ENCODE measurements at places on chromosomes 6 and 20.
A peak's percentile ranks its signal among the peaks of the same experiment; 100 is the strongest.

GRCh38 chr6:54710456-54710855, 136.1 kb upstream of the FAM83B start:
- no peak for DNase-seq

DNA sequence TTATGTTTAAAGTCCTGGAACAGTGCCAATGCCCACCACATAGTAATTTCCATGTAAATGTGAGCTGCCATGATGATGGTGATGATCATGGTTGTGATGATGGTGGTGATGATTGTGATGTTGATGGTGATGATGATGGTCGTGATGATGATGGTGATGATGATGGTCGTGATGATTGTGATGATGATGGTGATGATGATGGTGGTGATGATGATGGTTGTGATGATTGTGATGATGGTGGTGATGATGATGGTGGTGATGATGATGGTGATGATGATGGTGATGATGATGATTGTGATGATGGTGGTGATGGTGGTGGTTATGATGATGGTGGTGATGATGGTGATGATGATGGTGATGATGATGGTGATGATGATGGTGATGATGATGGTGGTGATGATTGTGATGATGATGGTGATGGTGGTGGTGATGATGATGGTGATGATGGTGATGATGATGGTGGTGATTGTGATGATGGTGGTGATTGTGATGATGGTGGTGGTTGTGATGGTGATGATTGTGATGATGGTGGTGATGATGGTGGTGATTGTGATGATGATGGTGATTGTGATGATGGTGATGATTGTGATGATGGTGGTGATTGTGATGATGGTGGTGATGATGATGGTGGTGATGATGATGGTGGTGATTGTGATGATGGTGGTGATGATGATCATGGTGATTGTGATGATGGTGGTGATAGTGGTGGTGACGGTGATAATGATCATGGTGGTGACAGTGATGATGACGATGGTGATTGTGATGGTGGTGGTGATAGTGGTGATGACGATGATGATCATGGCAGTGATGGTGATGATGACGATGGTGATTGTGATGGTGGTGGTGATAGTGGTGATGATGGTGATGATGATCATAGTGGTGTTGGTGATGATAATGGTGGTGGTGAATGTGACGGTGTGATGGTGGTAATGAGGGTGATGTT, 82.3 kb downstream of the PHACTR3 start:
- no peak for DNase-seq

DNA sequence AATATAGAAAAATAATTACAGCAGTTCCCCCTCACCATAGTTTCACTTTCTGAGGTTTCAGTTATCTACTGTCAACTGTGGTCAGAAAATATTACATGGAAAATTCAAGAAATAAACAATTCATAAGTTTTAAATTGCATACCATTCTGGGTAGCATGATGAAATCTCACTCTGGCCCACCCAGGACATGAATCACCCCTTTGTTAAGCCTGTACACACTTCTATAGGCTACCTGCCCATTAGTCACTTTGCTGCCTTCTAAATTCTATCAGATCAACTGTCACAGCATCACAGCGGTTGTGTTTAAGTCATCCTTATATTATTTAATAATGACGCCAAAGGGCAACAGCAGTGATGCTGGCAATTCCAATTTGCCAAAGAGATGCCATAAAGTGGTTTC, 140.3 kb upstream of the RUNX2 start:
- peak; percentile 43 for DNase-seq

DNA sequence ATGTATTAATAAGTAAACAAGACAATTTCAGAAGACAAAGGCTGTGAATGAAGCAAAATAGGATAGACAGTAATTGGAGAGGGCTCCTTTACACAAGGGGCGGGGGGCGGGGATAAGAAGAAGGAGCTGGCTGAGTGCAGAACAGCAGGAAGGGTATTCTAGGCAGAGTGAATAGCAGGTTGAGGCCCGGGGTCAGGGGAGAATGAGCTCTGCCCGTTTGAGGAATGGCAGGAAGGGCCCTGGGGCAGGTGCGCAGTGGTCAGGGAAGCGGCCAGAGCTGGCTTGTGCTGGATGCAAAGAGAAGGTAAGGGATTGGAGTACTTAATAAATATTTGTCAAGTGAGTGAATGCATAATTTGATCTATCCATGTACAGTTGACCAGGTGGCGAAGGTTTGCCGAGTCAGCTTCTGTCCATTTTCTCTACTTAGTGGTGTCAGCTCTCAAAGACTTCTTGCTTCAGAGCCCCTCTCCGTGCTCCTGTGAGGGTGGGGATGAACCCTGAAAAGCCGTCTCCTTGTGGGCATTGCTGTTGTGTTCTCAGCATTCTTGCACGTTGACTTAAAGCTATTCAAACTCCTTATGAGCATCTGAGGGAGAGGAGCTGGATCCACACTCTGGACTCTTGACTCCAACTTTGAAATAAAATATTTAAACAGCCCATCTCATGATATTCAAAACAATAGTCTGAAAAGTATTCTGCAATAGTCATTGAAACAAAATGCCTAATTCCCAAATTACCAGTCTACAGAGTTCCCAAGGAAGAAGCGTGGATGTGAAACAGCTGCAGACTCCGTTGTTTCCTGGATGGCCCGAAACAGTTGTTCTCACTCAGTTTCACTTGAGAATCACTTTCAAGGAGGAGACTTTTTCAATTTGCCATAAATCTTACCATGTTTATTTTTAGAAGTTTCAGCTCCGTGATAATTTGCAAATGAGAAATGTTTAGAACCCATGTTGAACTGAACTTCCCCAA, 105.1 kb downstream of the EDN3 start:
- DNase-seq = no peak

GRCh38 chr6:6829872-6830685, 241.6 kb downstream of the LY86 start:
- no peak for DNase-seq

DNA sequence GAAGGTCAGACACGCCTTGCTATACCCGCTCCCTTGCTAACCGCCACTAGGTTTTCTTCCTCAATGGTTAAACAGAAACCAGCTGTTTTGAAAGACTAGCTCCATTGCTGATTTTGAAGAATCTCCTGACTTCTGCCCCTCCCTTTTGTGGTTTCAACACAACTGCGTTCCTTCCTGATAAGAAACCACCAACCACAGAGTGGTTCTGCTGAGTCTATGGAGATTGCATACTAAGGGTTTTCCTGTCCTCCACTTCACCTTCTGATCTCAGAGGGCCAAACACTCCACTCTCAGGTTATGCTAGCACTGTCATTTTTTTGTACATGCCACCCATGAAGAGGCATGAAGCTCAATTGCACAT, 207.9 kb downstream of the MYLK4 start:
- peak; percentile 65 for DNase-seq

GRCh38 chr6:37033255-37033654, 27.8 kb downstream of the FGD2 start:
- DNase-seq = no peak

DNA sequence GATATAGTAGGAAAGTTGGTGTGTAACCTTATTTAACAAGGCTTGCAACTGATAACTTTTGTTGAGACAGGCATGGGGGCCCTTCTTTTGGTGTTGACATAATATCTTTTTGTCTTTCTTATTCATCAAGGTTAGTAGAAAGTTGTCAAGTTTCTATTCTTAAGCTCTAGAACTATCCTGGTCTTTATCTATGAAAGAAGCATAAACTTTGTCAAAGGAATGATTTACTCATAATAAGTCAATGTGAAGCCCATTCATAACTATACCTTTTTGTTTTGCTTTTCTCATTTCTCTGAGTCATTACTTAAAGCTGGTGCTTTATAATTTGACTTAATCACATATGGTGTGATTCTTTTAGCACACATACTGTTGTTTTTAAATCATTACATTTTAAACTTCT, 312.4 kb downstream of the UTRN start:
- no peak for DNase-seq

GRCh38 chr6:168277274-168277669, 42.3 kb downstream of the DACT2 start:
- no peak for DNase-seq

GRCh38 chr6:154500769-154501577, 9.5 kb downstream of the CNKSR3 start:
- DNase-seq = no peak

DNA sequence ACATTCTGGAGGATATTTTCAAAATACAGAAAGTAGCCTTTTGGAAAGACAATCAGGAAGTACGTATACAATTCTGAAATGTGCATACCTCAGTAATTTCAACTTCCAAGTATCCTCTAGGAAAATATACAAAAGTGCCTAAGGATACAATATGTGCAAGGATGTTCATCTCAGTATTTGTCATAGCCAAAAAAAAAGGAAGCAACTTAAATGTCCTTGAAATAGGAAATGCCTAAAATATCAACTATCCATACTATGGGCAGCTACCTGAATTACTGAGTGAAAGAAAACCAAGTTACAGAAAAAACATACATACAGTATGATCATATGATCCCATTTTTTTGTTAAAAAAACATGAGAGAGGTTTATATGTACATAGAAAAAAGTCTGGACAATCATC, 1.5 kb downstream of the PPIL1 start:
- no peak for DNase-seq

GRCh38 chr6:145423936-145424335, 311.4 kb downstream of the EPM2A start:
- DNase-seq = no peak

GRCh38 chr6:87082160-87082721, 12.7 kb downstream of the CGA start:
- no peak for DNase-seq

DNA sequence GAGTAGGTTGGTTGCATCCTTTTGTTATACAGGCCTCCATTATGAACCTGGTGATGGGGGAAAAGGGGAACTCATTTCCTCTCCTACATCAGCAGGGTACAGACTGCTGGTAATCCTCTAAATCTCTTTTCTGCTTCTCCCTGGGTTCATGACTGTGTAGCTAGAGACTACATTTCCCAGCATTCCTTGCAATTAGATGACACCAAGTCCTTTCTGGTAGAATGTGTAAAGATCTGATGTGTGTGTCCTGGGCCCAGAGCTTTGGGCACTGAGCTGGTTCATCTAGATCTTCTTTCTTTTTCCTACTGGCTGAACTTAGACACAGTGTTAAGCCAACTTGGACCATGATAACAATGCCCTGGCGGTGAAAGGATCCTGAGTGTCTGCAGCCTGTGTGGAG, 104.7 kb upstream of the IFNGR1 start:
- no peak for DNase-seq

DNA sequence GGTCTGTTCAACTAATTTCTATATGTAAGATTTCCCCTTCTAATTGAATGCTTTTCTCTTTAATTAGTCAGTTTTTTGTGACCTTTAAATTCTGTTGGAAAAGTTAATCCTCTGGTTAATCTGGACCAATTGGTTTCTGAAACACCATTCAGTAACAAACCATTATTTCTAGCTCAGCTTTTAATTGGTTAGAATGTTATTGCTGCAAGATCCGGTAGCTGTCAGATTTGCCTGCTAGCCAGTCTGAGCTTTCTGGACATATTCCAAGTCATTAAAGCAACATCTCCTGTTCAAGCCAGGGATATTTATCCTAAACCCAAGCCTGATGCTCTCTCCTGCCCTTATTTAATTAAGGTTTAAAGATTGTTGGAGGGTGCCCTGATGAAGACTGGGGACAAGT, 55.1 kb upstream of the FBXL4 start:
- DNase-seq = no peak

DNA sequence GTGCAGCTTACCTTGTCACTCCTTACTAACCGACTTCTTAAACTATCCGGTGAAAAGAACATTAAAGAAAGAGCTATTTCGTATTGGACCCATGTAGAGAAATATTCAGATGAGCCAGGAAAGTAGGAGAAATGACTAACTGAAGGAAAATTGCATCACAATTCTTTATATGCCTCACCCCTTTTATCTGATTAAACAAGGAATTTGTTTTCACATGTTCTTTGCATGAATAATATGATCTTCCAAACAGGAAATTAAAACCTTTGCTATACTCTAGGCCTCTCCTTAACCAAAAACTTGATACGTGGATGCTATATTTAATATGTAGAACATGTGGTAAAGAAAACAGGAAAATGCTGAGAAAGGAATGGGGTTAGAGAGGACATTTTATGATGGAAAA, 41.9 kb upstream of the LRRC1 start:
- DNase-seq = peak; percentile 41

DNA sequence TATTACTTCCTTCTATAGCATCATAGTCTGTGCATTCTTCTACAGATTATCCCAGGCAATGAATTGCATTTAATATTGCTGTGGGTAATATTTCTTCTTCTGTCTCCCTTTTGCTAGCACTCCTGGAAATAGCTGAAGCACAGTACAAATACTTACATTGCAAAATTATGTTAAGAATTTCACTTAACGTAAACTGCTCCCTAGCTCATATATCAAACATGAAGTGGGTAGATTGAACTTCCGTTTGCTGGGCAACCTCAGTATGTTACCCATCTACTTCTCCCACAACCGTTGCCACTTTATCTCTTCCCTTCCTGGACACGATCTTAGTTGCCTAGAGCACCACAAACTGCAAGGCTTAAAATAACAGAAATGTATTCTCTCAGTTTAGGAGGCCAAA, 963.3 kb downstream of the KIF16B start:
- no peak for DNase-seq

DNA sequence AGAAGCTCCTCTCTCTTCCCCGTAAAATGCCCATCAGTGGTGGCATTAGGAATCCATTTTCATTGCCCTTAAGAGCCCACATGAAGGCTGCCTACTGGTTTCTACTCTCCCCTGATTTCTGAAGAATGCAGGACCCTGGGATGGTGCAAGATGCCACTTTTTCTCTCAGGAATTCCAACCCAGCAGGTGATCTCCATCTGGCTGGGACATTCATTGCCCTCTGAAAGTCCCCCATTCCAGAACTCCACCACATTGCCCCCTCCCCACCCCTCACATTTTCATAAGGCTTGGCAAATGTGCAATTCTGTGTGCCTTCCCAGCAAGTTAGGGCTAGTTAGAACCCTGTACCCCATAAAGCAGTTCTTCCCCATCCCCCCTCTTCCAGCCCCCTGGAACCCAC, 88.0 kb downstream of the BANF2 start:
- DNase-seq = no peak

GRCh38 chr20:11522366-11522741, 395.3 kb upstream of the BTBD3 start:
- no peak for DNase-seq

GRCh38 chr6:3162067-3162497, 4.7 kb upstream of the TUBB2A start:
- no peak for DNase-seq

GRCh38 chr6:16533721-16534136, 227.5 kb downstream of the ATXN1 start:
- DNase-seq = no peak

Data from HS-5 (cell line).